CD4-positive, alpha-beta T cell treated with Interleukin-6 at 100 ng/mL for 8 hours (primary cell): ENCODE measurements at places on chromosomes 2 and 18.

GRCh38 chr2:226330206-226330605, 469.4 kb downstream of the IRS1 start:
- no peak for DNase-seq

- DNase-seq = no peak
Measured at GRCh38 chr2:153873052-153874048, 1.6 kb downstream of the GALNT13 start.

GRCh38 chr2:186276909-186277308, 209.2 kb upstream of the ZC3H15 start:
- DNase-seq = no peak

DNA sequence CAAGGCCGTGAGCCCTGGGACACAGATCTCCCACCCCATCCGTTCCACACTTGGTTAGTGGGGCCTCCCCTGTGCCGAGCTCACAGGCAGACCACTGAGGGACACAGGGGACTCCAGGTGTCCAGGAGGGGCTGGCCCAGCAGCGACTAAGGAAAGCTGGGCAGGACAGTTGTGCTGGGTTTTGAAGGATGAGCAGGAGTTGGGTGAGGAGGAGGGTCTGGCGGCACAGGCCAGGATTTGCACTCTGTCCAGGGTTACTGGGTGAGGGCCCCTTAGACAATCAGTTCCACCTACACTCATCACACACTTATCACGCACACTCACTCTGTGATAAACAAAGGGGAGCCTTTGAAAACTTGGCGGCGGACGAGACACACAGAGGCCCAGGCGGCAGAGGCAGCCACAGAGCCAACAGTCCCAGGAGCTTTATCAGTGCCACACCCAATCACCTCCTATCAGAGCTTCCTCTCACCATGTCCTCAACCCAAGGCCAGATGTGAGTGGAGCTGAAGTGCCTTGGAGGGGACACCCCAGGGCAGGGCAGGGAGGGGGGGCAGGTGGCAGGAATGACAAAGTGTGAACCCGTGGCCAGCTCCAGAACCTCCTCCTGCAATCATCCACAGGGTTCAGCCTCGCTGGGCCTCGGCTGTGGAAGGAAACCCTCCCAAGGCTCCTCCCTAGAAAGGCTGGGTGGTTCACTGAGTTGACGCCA, 26.6 kb downstream of the BIN1 start:
- DNase-seq = peak; percentile 58

GRCh38 chr2:10305715-10306114, 3.0 kb downstream of the HPCAL1 start:
- DNase-seq = peak; percentile 42

GRCh38 chr2:171909266-171909665, 13.0 kb upstream of the HAT1 start:
- no peak for DNase-seq
